Bronchial epithelial cell (primary cell): ENCODE measurements at places on chromosomes 6 and 20.

- DNase-seq = no peak
These were observed 29.5 kb downstream of the FLRT3 start for GRCh38 chr20:14307956-14308355.

GRCh38 chr6:139376604-139377218, 2.3 kb upstream of the CITED2 start:
- DNase-seq = peak; percentile 61

GRCh38 chr6:32971242-32971580, 2.8 kb downstream of the BRD2 start:
- DNase-seq = no peak

DNA sequence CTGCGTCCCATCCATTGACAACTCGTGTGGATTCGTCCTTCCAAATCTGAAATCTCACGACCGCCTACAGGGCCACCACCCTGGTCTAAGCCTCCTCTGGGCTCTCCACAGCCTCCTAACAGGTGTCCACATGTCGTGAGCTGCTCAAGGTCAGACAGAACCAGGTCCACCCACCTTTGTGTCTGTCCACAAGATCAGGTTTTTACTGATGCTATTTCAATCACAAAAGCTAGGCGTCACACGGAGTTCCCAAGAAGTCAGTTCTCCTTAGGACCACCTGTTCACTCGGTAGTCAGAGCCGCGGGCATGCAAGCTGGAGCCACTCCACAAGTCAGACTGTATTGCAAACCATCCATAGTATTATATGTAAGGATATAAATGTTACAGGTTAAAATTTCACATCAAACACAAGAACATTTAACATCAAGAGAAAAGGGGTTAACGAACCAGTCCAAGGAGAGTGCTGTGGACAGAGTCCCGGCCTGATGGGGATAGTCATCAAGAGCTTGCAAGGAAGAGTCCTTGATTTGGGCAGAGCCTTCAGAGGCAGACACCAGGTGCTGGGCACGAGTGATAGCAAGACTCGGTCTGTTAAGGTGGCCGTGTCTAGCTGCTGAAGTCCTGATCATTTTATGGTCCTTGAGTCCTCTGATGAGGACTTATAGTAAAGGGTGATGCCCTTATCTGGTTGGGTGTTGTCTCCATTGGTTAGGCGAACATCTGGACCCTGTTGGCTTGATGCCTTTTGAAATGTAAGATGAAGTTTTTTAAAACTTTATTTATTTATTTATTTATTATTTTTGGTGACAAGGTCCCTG, 731 bp upstream of the DNPH1 start:
- DNase-seq = no peak
